Activated B cell treated with CpG ODN at 0.5 μM for 24 hours (primary cell): ENCODE measurements at places on chromosomes 6 and 20. TPM values are rescaled to one million over a fixed set of nuclear protein-coding genes. Genes with fewer than 3 reads are reported as not detected.

The GPX5 gene
- total RNA-seq, result not detected in 2 replicates

The ORC3 gene
- 24.6 and 27.7 TPM in 2 replicates for total RNA-seq

The MAFB gene
- 0.61 and 1.1 TPM in 2 replicates for total RNA-seq

The PLEKHG1 gene
- total RNA-seq, result 199 and 219 TPM in 2 replicates

The BACH2 gene
- 79.6 and 90.4 TPM in 2 replicates for total RNA-seq

The HLA-DMA gene
- 371 and 387 TPM in 2 replicates for total RNA-seq

The COL12A1 gene
- not detected in 2 replicates for total RNA-seq

The KCNK5 gene
- total RNA-seq, result not detected in 2 replicates

The WFDC2 gene
- total RNA-seq, result 0.71 TPM in 1 of 2 replicates, not detected in the other

The ADNP gene
- 89.4 and 99.3 TPM in 2 replicates for total RNA-seq

The SIRPB1 gene
- 1.1 and 1.4 TPM in 2 replicates for total RNA-seq

The OLIG3 gene
- total RNA-seq, result not detected in 2 replicates

The DUSP15 gene
- 25.0 and 26.9 TPM in 2 replicates for total RNA-seq

DNA sequence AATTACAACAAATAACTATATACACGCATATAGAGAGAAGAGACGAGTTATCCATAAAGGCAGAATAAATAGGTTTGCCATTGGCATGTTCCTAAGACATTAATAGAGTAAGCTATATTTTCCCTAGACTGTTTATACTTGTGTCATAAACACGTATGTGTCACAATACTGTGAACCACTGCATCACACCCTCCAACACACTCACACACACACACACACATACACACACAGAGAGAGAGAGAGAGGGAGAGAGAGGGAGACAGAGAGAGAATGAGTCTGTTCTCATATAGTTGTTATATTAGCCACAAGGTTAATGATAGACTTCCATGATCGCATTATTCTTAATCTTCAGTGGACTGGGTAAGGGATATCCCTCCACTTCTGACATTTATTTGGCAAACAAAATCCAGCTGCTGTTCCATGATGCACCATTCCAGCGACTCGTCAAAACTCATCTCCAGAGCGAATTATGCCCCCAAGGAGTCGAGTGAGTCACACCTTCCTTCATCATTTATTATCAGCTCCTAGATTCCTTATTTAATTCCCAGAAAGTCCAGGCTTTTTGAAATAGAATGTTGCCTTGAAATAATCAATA is 82.8 kb upstream of the HIVEP1 start:
- H3K27me3 ChIP-seq, result no peaks in the 10 kb centered on the region
- DNase-seq, result no peak
- H3K4me3 ChIP-seq, result no peak overlapping the region
- no peak overlapping the region for H3K27ac ChIP-seq

DNA sequence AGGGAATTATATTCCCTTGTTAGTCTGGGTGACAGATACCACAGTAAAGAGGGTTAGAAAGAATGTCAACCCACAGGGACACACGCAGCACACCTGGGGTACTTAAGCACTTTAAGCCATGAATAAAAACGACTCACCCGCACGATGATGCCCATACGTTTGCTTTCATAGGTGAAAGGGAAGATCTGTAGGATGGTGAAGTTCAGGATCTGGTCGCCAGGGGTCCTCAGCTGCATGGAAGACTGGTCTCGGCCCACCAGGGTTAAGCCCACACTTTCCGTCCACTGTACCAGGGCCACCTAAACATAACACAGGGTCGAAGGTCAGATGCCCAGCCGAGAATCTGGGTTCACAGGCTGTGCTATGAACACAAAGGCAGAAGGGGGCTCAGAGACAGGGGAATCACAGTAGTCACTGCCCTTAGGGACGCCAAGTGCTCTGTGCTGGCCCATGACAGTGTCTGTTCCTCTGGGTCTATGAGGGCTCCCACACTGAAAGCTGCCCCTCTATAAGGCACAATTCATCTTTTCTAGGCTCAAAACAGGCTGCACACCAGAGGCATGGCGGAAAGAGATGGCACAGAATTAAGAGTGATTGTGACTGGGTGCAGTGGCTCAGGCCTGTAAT is 96.8 kb upstream of the NFATC2 start:
- H3K27me3 ChIP-seq, result peaks cover 7% of the 10 kb centered on the region
- no peak overlapping the region for H3K27ac ChIP-seq
- peak; percentile 33 for DNase-seq
- no peaks in the 10 kb centered on the region for H3K36me3 ChIP-seq
- H3K4me1 ChIP-seq, result no peaks in the 10 kb centered on the region

GRCh38 chr6:43223175-43223574 is 6.1 kb downstream of the DNPH1 start:
- H3K27ac ChIP-seq, result peak overlapping the region; percentile 99
- no peaks in the 10 kb centered on the region for H3K27me3 ChIP-seq
- DNase-seq, result no peak
- no peak overlapping the region for H3K4me3 ChIP-seq
- H3K4me1 ChIP-seq, result peaks cover 53% of the 10 kb centered on the region

DNA sequence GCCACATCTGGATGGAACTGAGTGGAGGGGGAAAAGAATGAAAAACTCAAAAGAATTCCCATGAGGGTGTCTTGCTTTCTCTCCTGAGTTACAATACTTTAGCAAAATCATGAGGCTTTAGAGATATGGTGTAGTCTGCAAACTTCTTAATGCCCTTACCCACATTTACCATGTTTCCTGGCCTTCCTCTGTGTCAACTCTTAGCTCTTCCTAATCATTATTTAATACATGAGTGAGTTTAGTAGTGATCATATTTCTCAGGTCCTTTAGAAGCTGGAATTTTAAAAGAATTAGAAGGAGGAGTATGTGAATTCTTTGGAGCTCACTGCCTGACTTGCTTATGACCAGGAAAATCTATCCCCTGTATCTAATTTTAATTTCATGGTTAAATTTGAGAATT is 39.0 kb downstream of the STX11 start:
- H3K4me3 ChIP-seq, result no peak overlapping the region
- no peaks in the 10 kb centered on the region for H3K27me3 ChIP-seq
- H3K4me1 ChIP-seq, result no peaks in the 10 kb centered on the region
- DNase-seq, result no peak
- no peak overlapping the region for H3K27ac ChIP-seq

- H3K27me3 ChIP-seq, result no peaks in the 10 kb centered on the region
- no peak overlapping the region for H3K4me3 ChIP-seq
- no peak overlapping the region for H3K27ac ChIP-seq
- no peaks in the 10 kb centered on the region for H3K36me3 ChIP-seq
- no peaks in the 10 kb centered on the region for H3K4me1 ChIP-seq
These were observed 95.4 kb downstream of the RNF217 start for GRCh38 chr6:125057392-125058246.

DNA sequence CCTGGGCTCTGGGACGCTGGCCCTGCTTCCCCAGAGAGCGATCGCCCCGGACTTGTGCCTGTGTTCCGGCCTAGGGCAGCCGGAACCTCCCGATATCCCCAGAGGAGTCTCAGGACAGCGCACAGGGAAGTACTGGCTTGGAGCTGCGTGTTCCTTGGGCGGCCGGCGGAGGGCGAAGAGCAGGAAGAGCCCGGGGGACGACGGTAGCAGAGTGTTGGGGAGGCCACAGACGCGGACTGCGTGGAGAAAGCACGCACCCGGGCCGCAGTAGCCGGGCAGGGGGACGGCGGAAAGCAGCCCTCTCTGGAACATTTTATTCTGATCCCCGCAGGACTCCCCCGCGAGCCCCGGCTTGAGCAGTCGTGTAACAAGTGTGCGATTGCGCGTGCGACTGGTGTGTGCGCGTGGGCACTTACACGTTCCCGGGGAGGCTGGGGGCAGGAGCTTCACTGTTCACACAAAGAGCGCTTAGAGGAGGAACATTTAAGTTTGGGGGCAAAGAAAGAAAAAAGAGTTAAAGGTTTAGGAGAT is 36.1 kb downstream of the NCR2 start:
- H3K27me3 ChIP-seq, result peaks cover 71% of the 10 kb centered on the region
- H3K4me1 ChIP-seq, result peaks cover 47% of the 10 kb centered on the region
- no peaks in the 10 kb centered on the region for H3K36me3 ChIP-seq
- peak; percentile 31 for DNase-seq
- H3K4me3 ChIP-seq, result peak overlapping the region; percentile 87
- H3K27ac ChIP-seq, result peak overlapping the region; percentile 37

GRCh38 chr6:109420751-109421150 is 19.7 kb downstream of the PPIL6 start:
- no peak overlapping the region for H3K4me3 ChIP-seq
- no peak for DNase-seq
- H3K36me3 ChIP-seq, result no peaks in the 10 kb centered on the region

- H3K4me3 ChIP-seq, result no peak overlapping the region
- no peak overlapping the region for H3K27ac ChIP-seq
- no peaks in the 10 kb centered on the region for H3K27me3 ChIP-seq
- DNase-seq, result no peak
- no peaks in the 10 kb centered on the region for H3K36me3 ChIP-seq
These were observed 95.8 kb upstream of the STXBP5 start for GRCh38 chr6:147108259-147108910.

DNA sequence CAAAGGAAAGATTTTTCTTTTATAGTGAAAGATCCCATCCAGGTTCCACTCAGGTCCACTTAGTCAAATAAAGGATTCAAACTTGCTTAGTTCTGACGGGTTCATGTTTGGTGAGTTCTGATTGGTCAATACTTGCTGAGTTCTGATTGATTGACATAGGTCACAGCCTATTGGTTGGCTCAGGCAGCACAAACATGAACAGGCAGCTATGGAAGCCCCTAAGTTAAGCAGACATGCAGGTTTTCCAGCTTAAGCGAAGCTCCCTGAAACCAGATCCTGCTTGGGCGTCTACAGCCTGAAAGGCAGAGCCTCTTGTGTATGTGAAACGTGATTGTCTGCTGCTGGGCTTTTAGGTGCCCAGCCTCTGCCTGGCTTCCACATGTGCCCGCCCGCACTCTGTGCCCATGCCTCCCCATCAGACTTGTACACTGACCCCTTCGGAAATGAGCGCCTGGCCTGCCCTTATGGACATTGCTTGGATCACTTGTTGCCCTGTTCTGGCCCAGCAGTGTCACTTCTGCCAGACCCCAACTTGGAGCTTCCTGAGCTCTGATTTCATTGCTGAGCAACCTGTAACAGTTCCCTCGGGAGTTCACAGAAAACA is 45.4 kb upstream of the ECI2 start:
- no peak overlapping the region for H3K4me3 ChIP-seq
- H3K36me3 ChIP-seq, result no peaks in the 10 kb centered on the region
- DNase-seq, result no peak
- peaks cover 17% of the 10 kb centered on the region for H3K27me3 ChIP-seq

GRCh38 chr6:14730654-14731053 is 515.2 kb upstream of the JARID2 start:
- DNase-seq, result no peak
- H3K27me3 ChIP-seq, result no peaks in the 10 kb centered on the region
- H3K36me3 ChIP-seq, result no peaks in the 10 kb centered on the region

- no peaks in the 10 kb centered on the region for H3K27me3 ChIP-seq
- no peaks in the 10 kb centered on the region for H3K4me1 ChIP-seq
- H3K36me3 ChIP-seq, result no peaks in the 10 kb centered on the region
- no peak for DNase-seq
- H3K27ac ChIP-seq, result no peak overlapping the region
These were observed 12.2 kb downstream of the LIN28B start for GRCh38 chr6:104969108-104969507.

DNA sequence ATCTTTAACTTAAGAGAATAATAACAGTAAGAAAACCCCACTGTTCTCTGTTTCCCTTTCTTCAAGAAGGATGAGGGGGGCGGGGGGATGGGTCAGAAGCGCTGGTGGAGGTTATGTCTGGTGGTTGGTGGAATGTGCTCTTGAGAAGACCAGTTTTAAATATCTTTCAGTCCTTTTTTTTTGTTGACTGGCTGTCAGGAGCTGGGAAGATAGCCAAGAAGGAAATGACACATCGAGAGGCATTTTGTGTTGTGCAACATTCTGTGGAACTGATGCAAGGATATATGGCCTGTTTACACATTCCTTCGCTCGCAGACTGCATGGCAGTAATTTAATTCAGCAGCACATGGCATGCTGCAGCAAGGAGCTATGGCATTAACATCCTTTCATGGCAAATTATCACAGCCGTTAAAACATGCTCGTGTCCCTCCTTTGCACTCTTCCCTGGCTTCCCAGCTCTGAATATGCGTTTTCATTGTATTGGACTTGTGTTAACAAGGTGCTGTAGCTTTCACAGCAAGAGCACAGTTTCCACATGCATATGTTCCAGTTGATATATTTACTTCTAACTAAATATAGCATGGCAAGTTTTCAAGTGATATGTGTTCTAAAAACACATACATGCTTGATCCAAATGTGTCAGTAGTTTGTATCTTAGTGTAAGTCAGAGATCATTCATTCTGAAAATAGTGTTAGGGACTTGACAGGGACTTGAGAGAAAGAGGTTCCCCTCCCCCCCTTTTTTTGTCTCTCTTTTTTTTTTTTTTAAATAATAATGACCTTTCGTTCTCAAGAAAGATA is 68.2 kb upstream of the SUPT3H start:
- H3K27ac ChIP-seq, result no peak overlapping the region
- no peak overlapping the region for H3K4me3 ChIP-seq
- H3K27me3 ChIP-seq, result peaks cover 4% of the 10 kb centered on the region
- H3K4me1 ChIP-seq, result no peaks in the 10 kb centered on the region
- no peak for DNase-seq
- H3K36me3 ChIP-seq, result no peaks in the 10 kb centered on the region

DNA sequence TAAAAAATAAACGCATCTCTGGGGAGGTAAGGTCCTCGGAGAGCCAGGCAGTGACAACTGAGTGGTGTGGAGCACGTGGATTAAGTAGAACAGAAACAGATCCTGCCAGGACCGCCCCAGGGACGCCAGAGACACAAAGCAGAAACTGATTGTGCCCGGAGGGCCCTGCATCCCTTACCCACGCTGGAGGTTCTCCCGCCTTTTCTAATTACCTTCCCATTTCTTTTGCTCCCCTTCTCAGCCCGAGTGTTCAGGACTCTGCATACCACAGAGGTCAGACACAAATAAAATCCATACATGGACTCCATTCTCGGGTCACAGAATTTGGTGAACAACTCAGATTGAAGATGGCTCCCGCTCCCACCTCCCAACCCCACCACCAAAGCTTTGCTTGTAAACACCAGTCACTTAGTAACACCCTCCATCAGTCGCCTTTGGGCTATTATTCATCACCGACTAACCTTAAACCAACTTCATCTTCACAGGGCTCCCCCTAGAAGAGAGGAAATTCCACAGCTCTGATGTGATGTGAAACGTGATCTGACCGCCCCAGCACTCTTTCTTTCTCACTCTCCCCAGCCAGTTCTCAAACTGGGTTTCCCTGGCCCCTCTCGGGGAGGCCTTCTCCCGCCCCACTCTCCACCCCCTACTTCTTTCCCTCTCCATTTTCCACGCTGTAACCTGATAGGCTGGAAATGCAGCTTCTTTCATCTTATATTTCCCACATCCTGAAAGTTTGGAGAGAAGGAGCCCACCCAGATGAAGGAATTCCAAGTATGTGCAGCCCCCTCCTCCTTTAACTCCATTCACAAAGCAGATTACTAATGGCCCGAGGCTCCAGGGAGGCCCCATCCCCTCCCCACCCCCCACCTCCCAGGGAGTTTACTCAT is 32.5 kb upstream of the PIM1 start:
- H3K4me3 ChIP-seq, result peak overlapping the region; percentile 47
- peaks cover 28% of the 10 kb centered on the region for H3K4me1 ChIP-seq
- H3K36me3 ChIP-seq, result no peaks in the 10 kb centered on the region
- peak overlapping the region; percentile 73 for H3K27ac ChIP-seq
- DNase-seq, result no peak

- H3K4me3 ChIP-seq, result no peak overlapping the region
- no peak for DNase-seq
- H3K27me3 ChIP-seq, result peaks cover 7% of the 10 kb centered on the region
- H3K36me3 ChIP-seq, result no peaks in the 10 kb centered on the region
These were observed 161.3 kb upstream of the GGTLC1 start for GRCh38 chr20:24149881-24150307.

GRCh38 chr20:19502169-19502568 is 255.9 kb upstream of the RIN2 start:
- no peak for DNase-seq
- H3K36me3 ChIP-seq, result no peaks in the 10 kb centered on the region
- no peaks in the 10 kb centered on the region for H3K4me1 ChIP-seq

- no peak for DNase-seq
- H3K27me3 ChIP-seq, result no peaks in the 10 kb centered on the region
- H3K4me1 ChIP-seq, result no peaks in the 10 kb centered on the region
- no peak overlapping the region for H3K27ac ChIP-seq
These were observed 13.8 kb downstream of the ADRM1 start for GRCh38 chr20:62316331-62317166.
